ENCODE measurements at places on chromosomes 11 and 22.

DNA sequence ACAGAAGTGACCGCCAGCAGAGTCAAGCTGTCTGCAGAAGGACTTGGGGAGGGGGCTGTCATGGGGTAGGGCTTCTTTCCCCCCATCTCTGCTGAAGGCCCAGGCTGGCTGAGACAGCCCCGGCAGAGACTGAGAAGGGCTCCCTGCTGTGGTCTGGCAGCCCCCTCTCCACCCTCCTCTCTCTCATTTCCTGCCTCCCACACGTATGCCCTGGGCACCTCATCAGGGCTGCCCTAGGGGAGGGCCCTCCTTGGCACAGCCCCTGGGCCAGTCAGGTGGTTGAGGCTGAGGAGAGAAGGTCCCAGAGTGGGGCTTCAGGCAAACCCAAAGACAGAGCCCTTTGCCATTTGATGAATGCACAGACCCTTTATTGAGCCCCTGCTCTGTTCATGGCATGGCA lies 3.6 kb downstream of the RASD2 start:
- no peaks in the 10 kb centered on the region for H3K4me1 ChIP-seq
- H3K36me3 ChIP-seq = no peaks in the 10 kb centered on the region
- peaks cover 25% of the 10 kb centered on the region for H3K27me3 ChIP-seq
- no peak for DNase-seq

- no peaks in the 10 kb centered on the region for H3K36me3 ChIP-seq
- peaks cover 19% of the 10 kb centered on the region for H3K27me3 ChIP-seq
- H3K4me3 ChIP-seq = no peak overlapping the region
- no peaks in the 10 kb centered on the region for H3K4me1 ChIP-seq
- no peak for DNase-seq
- H3K27ac ChIP-seq = no peak overlapping the region
Observed at GRCh38 chr22:22073769-22074561, 91.4 kb upstream of the TOP3B start.

GRCh38 chr11:47916361-47916841 lies 64.0 kb upstream of the PTPRJ start:
- no peak for DNase-seq
- H3K4me3 ChIP-seq = no peak overlapping the region
- no peaks in the 10 kb centered on the region for H3K27me3 ChIP-seq
- no peak overlapping the region for H3K27ac ChIP-seq

DNA sequence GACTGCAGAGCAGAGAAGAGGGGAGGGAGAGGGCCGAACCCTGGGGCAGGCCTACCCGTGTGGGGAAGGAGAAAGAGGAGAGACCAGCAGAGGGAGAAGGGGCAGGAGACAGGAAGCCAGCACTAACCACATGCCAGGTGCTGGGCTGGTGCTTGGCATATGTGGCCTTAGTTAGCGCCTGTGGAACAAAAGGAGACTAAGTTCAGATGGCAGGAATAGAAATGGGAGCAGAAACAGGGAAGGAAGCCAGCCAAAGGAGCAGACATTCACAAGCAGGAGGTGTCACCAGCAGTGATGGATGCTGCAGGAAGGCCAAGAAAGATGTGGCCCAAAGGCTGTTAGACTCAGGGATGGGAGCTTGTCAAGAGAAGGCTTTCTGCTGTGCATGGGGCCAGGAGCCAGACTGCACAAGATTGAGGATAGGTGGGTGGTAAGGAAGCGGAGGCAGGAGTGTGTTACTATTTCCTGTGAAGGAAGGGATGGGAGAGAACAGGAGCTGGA lies 26.7 kb downstream of the TREH start:
- H3K36me3 ChIP-seq = peaks cover 7% of the 10 kb centered on the region
- DNase-seq = peak; percentile 42
- H3K4me1 ChIP-seq = no peaks in the 10 kb centered on the region
- no peak overlapping the region for H3K4me3 ChIP-seq

DNA sequence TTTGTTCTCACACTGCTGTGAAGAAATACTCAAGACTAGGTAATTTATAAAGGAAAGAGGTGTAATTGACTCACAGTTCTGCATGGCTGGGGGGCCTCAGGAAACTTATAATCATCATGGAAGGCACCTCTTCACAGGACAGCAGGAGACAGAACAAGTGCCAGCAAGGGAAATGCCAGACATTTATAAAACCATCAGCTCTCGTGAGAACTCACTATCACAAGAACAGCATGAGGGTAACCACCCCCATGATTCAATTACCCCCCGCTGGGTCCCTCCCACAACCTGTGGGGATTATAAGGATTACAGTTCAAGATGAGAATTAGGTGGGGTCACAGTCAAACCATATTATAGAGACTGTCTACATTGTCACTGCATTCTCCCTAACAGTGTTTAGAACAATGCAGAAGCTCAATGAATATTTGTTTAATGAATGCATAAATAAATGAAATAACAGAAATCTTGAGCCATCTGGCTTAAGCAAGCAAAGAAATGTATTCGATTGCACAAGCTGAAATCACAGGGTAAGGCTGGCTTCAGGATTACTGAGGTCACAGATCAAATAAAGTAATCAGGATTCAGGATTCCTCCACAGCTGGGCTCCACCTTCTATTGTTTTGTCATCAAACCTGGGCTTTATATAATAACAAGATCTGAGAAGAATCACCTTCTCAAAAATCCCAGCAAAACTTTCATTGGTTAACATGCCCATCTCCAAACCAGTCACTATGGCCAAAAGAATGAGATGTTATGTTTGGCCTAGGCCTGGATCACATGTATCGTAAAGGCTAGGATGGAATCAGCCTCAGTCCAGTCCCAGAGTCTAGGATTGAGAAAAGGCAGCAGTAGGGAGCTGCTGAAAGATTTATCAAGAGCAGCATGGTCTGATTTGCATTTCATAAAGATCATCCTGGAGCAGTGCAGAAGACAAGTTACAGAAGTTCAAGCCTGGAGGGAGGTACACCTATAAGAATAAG lies 137.8 kb upstream of the UBASH3B start:
- no peaks in the 10 kb centered on the region for H3K4me1 ChIP-seq
- H3K36me3 ChIP-seq = no peaks in the 10 kb centered on the region
- H3K27me3 ChIP-seq = no peaks in the 10 kb centered on the region
- no peak overlapping the region for H3K4me3 ChIP-seq
- no peak for DNase-seq

DNA sequence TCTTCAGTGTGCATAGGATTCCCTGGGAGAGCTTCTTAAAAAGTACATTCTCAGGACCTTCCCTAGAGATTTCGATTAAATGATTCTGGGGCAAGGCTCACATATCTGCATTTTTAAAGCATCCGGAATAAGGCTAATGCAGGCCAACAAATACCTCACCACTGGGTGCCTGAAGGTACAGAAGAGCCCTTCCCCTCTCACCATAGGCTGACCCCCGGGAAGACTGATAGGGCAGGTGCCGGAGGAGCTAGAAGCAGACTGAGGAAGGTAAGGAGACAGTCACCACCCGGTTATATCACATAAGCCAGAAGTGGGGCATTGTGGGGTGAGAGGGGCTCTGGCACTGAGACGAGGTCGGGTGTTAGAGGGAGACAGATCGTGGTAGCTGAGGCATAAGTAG lies 1059.3 kb downstream of the NTM start:
- no peak overlapping the region for H3K27ac ChIP-seq
- H3K4me3 ChIP-seq = no peak overlapping the region
- no peaks in the 10 kb centered on the region for H3K36me3 ChIP-seq
- DNase-seq = no peak
- no peaks in the 10 kb centered on the region for H3K27me3 ChIP-seq

DNA sequence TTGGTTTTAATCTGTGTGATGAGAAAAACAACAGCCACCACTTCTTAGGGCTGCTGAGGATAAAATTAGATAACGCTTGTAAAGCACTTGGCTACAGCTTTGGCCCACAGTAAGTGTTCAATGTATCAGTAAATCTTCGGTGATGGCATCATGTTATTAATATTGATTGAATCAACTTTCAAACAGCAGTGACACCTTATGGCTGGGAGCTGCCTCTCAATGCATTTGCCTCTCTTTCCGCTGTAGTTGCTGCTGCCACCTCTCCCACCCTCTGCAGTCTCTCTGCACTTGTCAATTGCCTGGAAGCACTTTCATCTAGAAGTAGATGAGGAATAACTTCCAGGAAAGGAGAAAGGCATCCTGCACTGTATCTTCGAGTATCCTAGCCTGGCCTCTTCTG lies 491.1 kb downstream of the OPCML start:
- H3K27me3 ChIP-seq = no peaks in the 10 kb centered on the region
- no peaks in the 10 kb centered on the region for H3K4me1 ChIP-seq
- H3K4me3 ChIP-seq = no peak overlapping the region
- no peak overlapping the region for H3K27ac ChIP-seq
- no peaks in the 10 kb centered on the region for H3K36me3 ChIP-seq

DNA sequence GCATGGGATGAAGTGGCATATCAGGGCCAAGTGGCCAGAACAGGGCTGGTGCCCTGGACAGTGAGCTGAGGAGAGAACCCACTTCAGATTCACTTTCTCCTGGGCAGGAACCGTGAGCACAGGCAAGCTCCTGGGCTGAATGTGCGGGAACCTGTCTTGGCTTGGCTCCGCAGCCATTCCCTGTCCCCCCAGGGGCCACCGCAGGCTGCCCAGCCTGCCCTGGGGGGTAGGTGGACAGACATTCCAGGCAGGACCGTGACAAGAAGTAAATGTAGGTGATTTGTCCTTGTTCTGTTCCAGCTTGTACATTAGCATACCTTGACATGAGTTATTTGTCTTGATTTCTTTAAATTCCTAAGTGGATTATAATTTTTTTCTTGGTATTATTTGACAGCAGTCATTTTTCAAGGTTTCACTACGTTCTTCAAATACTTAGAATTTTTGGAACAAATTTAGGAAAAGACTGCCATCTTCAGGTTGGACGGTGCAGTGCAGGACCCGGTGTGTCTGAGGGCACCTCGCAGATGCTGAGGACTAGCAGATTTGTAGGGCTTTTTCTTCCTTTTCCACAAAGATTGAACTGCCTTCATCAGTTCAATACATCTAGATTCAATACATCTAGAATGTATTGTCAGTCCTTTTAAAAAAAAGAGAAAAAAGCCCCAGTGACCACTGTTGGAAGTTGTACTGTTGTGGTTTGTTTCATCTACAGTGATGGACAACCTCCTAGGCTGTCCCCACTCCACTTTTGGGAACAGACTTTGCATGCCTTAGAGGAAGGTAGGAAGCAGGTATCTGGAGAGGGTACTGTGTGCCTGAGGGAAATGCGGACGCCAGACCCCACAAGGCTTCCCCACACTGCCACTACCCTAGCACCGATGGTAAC lies 115.1 kb upstream of the RASSF10 start:
- H3K27ac ChIP-seq = no peak overlapping the region
- peaks cover 5% of the 10 kb centered on the region for H3K36me3 ChIP-seq
- no peaks in the 10 kb centered on the region for H3K4me1 ChIP-seq
- no peaks in the 10 kb centered on the region for H3K27me3 ChIP-seq

- H3K4me3 ChIP-seq = no peak overlapping the region
- DNase-seq = peak; percentile 27
- no peaks in the 10 kb centered on the region for H3K4me1 ChIP-seq
- no peaks in the 10 kb centered on the region for H3K27me3 ChIP-seq
Observed at GRCh38 chr11:126878913-126879482, 121.6 kb downstream of the KIRREL3 start.

DNA sequence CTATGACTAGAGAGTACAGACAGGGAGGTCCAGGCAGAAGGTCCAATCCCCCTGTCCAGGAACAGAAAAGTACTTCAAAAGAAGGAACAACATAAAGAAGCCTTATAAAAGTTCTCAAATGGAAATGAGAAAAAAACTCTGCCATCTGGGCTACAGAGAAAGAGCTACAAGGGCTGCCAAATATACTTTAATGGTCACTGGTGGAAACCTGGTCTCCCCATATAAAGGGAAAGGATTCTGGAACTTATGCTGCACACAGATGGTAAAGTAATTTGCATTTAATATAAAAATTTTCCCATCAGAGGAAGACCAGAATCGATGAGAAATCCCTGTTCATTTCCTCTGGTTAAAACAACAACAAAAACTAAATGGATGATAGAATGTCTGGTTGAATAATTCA lies 119.4 kb upstream of the MTMR2 start:
- no peak for DNase-seq
- H3K27me3 ChIP-seq = no peaks in the 10 kb centered on the region
- no peaks in the 10 kb centered on the region for H3K36me3 ChIP-seq
- no peak overlapping the region for H3K27ac ChIP-seq
- no peaks in the 10 kb centered on the region for H3K4me1 ChIP-seq

GRCh38 chr11:30935861-30936260 lies 349.7 kb upstream of the MPPED2 start:
- H3K4me3 ChIP-seq = no peak overlapping the region
- H3K27ac ChIP-seq = no peak overlapping the region
- no peaks in the 10 kb centered on the region for H3K4me1 ChIP-seq
- no peaks in the 10 kb centered on the region for H3K27me3 ChIP-seq
- DNase-seq = no peak

DNA sequence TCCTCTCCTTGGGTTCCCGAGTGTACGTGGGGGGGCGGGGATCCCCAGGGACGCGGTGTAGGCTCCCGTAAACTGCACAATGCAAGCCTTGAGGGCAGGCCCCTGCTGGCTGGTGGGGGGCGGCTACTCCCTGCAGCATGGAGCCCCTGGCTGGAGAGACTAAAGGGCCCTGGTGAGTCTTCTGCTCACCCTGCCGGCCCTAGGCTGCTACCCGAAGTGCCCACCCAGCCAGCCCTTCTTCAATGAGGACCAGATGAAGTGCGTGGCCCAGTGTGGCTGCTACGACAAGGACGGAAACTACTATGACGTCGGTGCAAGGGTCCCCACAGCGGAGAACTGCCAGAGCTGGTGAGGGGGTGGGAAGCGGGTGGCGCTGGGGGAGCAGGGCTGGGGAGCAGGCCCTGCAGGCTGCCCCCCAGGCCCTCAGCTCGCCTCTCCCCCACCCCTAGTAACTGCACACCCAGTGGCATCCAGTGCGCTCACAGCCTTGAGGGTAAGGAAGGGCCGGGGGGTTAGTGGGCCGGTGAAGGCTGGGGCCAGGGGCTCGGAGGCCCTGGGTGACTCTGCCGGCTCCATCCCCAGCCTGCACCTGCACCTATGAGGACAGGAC lies 16.8 kb downstream of the MUC5B start:
- H3K36me3 ChIP-seq = no peaks in the 10 kb centered on the region
- no peak for DNase-seq
- no peak overlapping the region for H3K27ac ChIP-seq
- no peaks in the 10 kb centered on the region for H3K4me1 ChIP-seq

DNA sequence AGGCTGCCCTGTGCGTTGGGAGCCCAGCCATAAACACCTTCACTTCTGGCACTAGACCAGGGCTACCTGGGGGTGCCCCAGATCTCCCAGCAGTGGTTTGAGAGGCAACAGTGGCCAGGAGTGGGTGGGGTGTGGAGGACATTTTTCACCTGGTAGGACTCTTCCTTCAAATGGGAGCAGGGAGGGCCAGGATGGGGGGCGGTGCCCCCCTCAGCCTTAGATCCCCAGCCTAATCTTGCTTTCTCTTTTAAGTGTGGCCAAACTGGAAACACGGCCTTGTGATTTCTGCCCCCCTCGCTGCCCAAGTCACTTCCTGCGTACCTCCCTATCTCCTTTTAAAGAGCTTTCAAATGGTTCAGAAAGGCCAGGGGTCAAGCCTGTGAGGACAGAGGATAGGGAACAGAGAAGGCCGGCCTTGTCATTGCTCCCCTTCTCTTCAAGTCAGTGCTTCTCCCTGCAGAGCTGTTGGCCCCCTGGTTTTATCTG lies 800 bp downstream of the KCNJ5 start:
- peak overlapping the region; percentile 4 for H3K27ac ChIP-seq
- H3K27me3 ChIP-seq = no peaks in the 10 kb centered on the region
- H3K4me1 ChIP-seq = peaks cover 10% of the 10 kb centered on the region
- peak overlapping the region; percentile 72 for H3K4me3 ChIP-seq
- no peaks in the 10 kb centered on the region for H3K36me3 ChIP-seq

Data from SJCRH30 (cell line).